ENCODE measurements at places on chromosomes 6 and 20.

GRCh38 chr20:40945754-40946450, 82.7 kb upstream of the TOP1 start:
- DNase-seq, result no peak

GRCh38 chr6:157089258-157089657, 234.1 kb downstream of the TMEM242 start:
- DNase-seq, result no peak

GRCh38 chr6:105364243-105364642, 38.6 kb downstream of the PREP start:
- no peak for DNase-seq

DNA sequence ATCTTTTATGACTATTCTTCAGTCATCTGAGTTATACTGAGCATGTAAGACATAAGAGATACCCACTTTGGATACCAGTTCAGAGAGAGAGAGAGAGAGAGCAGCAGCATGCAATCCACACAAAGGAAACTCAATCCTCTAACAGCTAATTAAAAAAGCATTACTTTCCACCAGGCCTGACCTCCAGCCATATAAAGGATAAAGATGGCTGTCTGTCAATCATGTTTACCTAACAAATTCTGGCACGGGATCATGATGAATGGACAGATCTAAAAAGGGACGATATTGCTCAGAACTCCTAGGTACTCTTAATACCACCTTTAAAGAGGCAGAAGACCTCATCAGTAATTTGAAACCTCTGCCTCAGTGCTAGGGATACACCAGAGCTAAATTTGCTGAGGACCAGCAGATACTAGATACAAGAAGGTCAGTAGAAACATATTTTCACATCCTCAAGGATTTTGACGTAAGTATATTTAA, 159.2 kb downstream of the RPS12 start:
- no peak for DNase-seq

DNA sequence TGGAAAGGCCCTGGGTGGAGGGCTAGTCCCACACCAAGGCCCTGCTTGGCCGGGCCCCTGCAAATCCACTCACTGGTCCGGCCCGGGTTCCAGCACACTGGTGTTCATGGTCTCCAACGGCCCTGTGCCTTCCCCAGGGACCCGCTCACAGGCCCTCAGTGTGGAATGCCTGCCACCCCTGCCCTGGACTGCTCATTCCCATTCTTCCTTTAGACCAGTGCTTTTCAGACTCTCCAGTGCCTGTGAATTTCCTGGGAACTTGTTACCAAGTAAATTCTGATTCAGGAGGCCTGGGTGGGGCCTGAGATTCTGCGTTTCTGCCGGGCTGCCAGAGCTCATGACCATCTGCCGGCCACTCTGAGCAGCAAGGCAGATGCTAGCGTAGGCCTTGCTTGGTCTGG, 5.7 kb upstream of the PXDC1 start:
- no peak for DNase-seq

- DNase-seq, result no peak
Observed at GRCh38 chr20:63378626-63379025, 17.5 kb upstream of the CHRNA4 start.

- DNase-seq, result no peak
Observed at GRCh38 chr6:6694825-6695624, 106.5 kb downstream of the LY86 start.

DNA sequence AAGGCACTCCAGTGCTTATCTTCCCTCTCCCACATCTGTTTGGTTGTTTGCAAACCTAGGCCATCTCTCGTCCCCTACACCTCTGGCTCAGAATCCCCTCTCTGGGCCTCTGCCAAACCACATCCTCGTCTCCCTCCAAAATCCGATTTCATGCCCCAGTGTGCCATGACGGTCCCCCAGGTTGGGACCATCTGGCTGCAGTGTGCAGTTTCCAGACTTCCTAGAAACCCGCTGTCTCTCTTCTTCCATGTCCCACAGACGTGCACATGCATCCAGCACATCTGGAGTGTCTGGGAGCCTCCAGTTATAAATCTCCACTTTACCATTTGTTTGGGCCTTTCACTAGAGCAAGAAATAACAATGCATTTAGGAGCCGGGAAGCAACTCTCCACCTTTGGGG, 316.2 kb downstream of the KIF16B start:
- DNase-seq, result no peak

DNA sequence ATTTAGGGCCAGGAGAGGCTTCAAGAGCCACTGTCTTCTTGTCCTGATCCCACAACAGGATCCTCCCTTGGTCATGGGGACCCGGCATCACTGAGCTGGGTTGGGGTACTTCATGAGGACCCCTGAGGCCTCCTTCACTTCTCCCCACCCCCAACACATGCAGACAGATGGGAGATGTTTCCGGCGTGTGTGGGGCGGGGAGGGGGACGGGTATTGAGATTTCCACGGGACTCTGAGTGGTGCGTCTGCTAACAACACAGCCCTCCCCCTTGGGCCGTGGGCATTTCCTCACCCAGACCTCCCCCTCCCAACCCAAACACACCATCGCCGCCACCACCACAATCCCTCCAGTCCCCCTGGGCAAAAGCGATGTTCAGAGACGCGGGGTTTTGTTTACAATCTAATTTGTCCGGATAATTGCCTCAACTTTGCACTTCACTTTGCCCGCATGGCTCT, 906 bp upstream of the FOXP4 start:
- DNase-seq, result no peak
